ENCODE measurements at places on chromosomes 3 and 15. TPM values are rescaled to one million over a fixed set of nuclear protein-coding genes. Genes with fewer than 3 reads are reported as not detected.

CD276 gene
- polyA plus RNA-seq = 37.9 TPM

LRCH3 gene
- polyA plus RNA-seq = 6.2 TPM

WDR53 gene
- polyA plus RNA-seq = 4.5 TPM

MOBP gene
- polyA plus RNA-seq = not detected

ACKR2 gene
- 7.3 TPM for polyA plus RNA-seq

PRR23A gene
- not detected for polyA plus RNA-seq

CCDC9B gene
- 0.43 TPM for polyA plus RNA-seq

CNTN3 gene
- 1.0 TPM for polyA plus RNA-seq

PCLAF gene
- polyA plus RNA-seq = 3.7 TPM

PPP1R14D gene
- polyA plus RNA-seq = not detected

COLQ gene
- polyA plus RNA-seq = 2.6 TPM

CHST13 gene
- polyA plus RNA-seq = 28.3 TPM

STRC gene
- 0.29 TPM for polyA plus RNA-seq

MAP6D1 gene
- polyA plus RNA-seq = not detected

ZNF774 gene
- 0.57 TPM for polyA plus RNA-seq

SLC15A2 gene
- 0.32 TPM for polyA plus RNA-seq

IVD gene
- 156 TPM for polyA plus RNA-seq

PLS1 gene
- 7.9 TPM for polyA plus RNA-seq

WDR49 gene
- polyA plus RNA-seq = not detected

PLSCR5 gene
- not detected for polyA plus RNA-seq

GP9 gene
- polyA plus RNA-seq = not detected

IL17RC gene
- 25.7 TPM for polyA plus RNA-seq

P3H2 gene
- polyA plus RNA-seq = 4.5 TPM

GNAI2 gene
- 86.3 TPM for polyA plus RNA-seq

GHRL gene
- 0.38 TPM for polyA plus RNA-seq

ZSCAN2 gene
- polyA plus RNA-seq = 5.4 TPM

PIK3CB gene
- 8.8 TPM for polyA plus RNA-seq

APOD gene
- 4.0 TPM for polyA plus RNA-seq

SLC28A1 gene
- 14.8 TPM for polyA plus RNA-seq

SLC7A14 gene
- under 0.01 TPM for polyA plus RNA-seq

RFTN1 gene
- polyA plus RNA-seq = 12.1 TPM

SHISA5 gene
- polyA plus RNA-seq = 104 TPM

DUOXA2 gene
- not detected for polyA plus RNA-seq

ARPP21 gene
- polyA plus RNA-seq = 0.66 TPM

CADM2 gene
- polyA plus RNA-seq = 0.65 TPM

UROC1 gene
- 20.0 TPM for polyA plus RNA-seq

C3orf20 gene
- polyA plus RNA-seq = not detected

RNF111 gene
- 5.1 TPM for polyA plus RNA-seq

CCDC39 gene
- polyA plus RNA-seq = 0.08 TPM

ROPN1B gene
- 0.72 TPM for polyA plus RNA-seq

GUCA1C gene
- not detected for polyA plus RNA-seq

CPN2 gene
- polyA plus RNA-seq = 196 TPM

HTR3E gene
- not detected for polyA plus RNA-seq

WDR72 gene
- polyA plus RNA-seq = 16.7 TPM

ERICH6 gene
- polyA plus RNA-seq = not detected

PDIA3 gene
- polyA plus RNA-seq = 159 TPM

SLC22A13 gene
- polyA plus RNA-seq = 0.10 TPM

TUSC7 gene
- polyA plus RNA-seq = not detected

GPR27 gene
- 0.09 TPM for polyA plus RNA-seq

LARP6 gene
- 1.8 TPM for polyA plus RNA-seq

ACVR2B gene
- 1.2 TPM for polyA plus RNA-seq

NT5DC2 gene
- 3.0 TPM for polyA plus RNA-seq

ECE2 gene
- not detected for polyA plus RNA-seq

SPATA12 gene
- polyA plus RNA-seq = not detected
